ENCODE measurements at places on chromosomes 11 and 22.

- DNase-seq: no peak
Measured at GRCh38 chr22:47854251-47854650, 1091.8 kb downstream of the TBC1D22A start.

- DNase-seq: no peak
Measured at GRCh38 chr11:1844221-1845094, 5.7 kb downstream of the TNNI2 start.

- DNase-seq: no peak
Measured at GRCh38 chr22:19546680-19547079, 22.5 kb upstream of the CLDN5 start.

DNA sequence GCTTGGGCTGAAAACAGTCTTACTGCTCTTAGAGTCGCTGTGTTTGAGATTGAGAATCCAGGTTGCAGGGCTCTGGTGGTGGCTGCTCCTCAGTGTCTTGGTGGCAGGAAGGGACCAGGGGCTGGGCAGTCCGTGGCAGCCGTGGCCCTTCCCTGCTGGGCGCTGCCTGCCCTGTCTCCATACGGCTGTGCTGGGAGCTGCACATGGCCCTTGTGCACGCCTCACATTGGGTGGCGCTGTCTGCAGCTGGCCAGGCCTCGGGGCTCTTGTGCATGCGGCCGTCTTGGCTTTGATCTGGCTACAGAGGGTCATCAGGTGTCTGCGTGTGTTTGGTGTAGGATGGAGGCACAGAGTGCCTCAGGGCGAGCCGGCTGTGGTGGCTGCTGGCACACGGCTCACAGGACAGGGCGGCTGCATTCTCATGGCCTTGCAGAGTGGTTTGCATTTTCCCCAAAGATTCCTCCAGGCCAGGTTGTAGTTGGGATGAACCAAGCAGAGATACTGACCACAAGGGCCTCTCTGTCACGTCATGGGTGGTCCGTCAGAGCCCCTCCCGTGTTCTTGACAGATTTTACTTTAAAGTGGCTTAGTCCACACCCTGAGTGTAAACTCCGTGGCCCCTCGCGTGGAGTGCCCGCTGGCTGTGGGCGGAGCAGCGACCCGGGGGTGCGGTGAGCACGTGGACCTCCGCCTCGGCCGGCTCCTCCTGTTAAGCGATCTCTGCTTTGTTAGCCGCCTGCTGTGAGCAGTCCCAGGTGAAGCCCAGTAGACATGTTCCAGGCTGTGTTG, 34.7 kb downstream of the MUC6 start:
- DNase-seq: no peak

- DNase-seq: no peak
Measured at GRCh38 chr11:134841972-134842371, 429.9 kb upstream of the B3GAT1 start.

GRCh38 chr22:30265131-30265720, 1.4 kb downstream of the OSM start:
- no peak for DNase-seq

- DNase-seq: no peak
Measured at GRCh38 chr11:134752526-134752925, 340.5 kb upstream of the B3GAT1 start.

DNA sequence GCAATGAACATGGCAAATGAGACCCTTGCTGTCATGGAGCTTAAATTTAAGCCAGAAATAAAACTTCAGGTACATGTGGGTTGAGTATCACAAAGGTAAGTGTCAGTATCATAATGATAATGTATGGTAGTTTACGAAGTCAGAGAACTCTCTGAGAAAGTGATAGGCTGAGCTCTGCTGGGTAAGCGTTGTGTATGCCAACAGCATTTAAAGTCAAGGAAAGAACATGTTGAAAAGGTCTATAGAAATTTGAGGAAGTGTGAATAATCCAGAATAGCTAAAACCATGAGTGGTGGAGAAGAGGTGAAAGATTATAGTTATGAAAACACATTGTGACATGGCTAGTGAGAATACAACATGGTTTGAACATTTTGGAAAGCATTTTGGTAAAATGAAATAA, 17.4 kb upstream of the CTSC start:
- DNase-seq: no peak

- DNase-seq: peak; percentile 73
Measured at GRCh38 chr22:37230673-37231405, 13.2 kb downstream of the RAC2 start.

DNA sequence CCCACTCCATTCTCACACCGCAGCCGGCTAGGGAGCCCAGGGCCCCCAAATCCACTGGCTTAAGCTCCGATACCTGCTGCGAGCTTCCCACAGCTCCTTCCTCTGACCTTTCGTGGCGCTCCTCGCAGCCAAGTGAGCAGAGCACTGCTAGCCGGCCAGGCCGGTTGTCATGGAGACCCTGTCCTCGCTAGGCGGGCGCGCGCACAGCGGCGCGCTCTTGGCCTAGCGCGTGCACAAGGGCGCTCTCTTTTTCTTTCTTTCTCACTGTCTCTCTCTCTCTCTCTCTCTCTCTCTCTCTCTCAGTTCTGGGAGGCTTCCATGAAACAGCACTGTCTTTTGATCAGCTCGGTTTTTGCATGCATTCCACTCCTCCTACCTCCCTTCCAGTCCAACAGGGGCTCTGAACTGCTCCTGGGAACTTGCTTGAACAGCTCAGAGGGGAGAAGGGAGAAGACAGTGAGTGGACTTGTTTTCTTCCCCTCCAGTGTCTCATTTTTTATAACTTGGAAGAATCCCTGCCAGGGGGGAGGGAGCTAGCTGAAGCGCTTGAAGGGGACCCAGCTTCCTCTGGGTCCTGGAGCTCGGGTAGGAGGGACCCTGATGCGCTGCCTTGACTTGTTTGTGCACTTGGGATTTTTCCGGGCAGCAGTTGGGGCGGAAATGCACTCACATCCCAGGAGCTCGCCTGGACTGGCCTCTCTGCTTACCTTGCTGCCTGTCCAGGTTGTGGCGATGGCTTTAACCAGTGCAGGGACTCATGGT, 100.3 kb upstream of the AKIP1 start:
- no peak for DNase-seq

DNA sequence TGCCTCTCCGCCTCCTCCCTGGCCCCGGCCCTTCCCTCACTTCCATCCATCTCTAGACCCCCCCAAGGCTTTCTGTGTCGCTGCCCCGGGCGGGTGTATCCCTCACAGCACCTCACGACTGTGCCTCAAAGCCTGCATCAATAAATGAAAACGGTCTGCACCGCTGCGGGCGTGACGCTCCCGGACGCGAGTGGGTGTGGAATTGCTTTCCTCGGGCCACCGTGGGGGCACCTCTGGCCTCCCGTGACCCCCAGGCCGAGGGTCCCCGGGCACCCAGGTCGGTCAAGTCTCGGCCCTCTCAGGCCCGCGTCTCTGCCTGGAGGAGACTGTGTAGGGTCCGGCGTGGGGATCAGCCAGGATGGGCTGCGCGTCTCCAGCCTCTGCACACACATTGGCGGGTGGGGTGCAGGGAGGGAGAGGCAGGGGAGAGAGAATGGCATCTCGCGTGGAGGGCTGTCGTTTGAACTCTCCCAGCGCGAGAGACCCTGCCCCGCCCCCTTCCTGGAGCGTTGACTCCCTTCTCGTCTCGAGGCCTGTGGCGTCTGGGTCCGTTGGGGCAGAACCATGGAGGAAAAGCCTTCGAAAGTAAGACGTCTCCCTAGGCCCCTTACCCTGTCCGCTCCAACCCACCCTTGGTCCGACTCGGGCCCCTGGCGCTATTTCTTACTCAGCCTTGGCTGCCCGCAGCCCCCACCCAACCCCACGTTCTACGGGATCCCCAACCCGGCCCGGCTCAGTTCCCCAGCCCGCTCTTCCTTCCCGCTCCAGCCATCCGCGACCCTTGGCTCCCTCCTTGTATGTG, at the start of gene CATSPERZ:
TSS of gene CATSPERZ (plus strand) at position 512 of the 802 bp plus-strand sequence. CDS start at position 565, 53 bp downstream.
- no peak for DNase-seq

DNA sequence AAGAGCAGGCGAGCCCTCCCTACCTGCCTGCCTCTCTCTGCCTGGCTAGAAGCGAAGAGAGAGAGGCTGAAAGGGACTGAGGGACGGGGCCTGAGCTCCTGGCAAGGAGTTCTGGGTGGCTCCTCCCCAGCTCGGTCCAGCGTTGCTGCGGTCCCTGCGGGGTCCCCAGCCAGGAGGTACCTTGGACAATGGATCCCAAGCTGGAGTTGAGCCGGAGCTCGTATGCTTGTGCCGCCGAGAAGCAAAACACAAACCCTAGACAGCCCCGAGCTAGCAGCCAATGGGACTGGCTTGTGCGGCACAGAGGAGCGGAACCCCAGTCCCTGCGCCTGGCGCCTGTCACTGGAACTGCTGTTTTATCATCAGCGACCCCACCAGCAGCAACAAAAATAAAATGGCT, 18.3 kb downstream of the SLC25A18 start:
- DNase-seq: no peak

GRCh38 chr11:122656073-122656630, 630 bp downstream of the UBASH3B start:
- peak; percentile 37 for DNase-seq

GRCh38 chr11:2138431-2139122, 612 bp downstream of the IGF2 start:
- no peak for DNase-seq

GRCh38 chr22:19214078-19214473, 35.5 kb upstream of the SLC25A1 start:
- no peak for DNase-seq

- DNase-seq: no peak
Measured at GRCh38 chr11:111510311-111510710, 1.9 kb downstream of the BTG4 start.

- no peak for DNase-seq
Measured at GRCh38 chr11:106306942-106307341, 229.5 kb downstream of the AASDHPPT start.

- no peak for DNase-seq
Measured at GRCh38 chr11:102393272-102393730, 46.3 kb downstream of the BIRC2 start.

GRCh38 chr22:45424241-45424731, 10.8 kb downstream of the RIBC2 start:
- no peak for DNase-seq

- no peak for DNase-seq
Measured at GRCh38 chr11:126137136-126137535, 74.3 kb downstream of the RPUSD4 start.

DNA sequence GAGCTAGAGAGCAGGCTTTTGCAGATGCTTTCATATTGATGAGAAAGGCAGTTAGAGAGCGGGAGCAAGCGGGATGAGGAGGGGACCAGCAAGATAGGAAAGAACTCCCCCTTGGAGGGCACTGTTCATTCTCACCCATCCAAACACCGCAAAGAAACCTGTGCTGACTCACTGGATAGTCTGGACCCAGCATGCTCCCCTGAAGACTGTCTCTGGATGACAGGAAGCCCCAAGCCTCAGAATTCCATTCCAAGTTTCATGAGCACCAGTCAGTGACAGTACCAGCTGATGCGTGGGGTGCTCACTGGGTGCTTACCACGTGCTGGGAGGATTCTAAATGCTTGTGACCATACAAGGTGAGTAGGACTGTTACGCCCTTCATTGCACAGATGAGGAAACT, 34.2 kb downstream of the MICAL3 start:
- no peak for DNase-seq

GRCh38 chr22:37534445-37534844, 15.2 kb upstream of the CARD10 start:
- no peak for DNase-seq

DNA sequence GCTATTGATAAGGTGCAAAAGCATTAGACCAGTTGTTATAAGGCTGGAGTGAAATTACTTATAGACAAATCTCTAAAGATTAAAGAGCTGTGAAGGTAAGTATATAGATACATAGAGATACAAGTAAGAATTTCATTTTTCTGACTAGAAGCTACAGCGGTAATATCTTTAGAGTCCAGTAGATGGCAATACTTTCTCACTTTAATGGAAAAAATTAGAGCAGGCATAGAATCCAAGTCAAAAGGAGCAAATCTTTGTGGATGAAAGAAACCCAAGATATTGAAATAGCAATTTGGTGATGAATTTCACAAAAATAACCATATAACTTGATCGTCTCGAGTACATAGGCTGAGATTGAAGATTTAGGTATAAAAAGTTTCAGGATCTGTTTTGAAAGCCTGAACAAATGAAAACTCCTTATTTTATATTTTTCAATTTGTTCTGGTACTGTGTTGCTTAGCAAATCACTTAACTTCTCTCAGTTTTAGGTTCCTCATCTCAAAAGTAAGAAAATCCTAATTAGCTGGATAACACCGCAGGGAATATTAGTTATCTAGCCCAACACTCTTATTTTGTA, 81.9 kb downstream of the UVRAG start:
- no peak for DNase-seq

DNA sequence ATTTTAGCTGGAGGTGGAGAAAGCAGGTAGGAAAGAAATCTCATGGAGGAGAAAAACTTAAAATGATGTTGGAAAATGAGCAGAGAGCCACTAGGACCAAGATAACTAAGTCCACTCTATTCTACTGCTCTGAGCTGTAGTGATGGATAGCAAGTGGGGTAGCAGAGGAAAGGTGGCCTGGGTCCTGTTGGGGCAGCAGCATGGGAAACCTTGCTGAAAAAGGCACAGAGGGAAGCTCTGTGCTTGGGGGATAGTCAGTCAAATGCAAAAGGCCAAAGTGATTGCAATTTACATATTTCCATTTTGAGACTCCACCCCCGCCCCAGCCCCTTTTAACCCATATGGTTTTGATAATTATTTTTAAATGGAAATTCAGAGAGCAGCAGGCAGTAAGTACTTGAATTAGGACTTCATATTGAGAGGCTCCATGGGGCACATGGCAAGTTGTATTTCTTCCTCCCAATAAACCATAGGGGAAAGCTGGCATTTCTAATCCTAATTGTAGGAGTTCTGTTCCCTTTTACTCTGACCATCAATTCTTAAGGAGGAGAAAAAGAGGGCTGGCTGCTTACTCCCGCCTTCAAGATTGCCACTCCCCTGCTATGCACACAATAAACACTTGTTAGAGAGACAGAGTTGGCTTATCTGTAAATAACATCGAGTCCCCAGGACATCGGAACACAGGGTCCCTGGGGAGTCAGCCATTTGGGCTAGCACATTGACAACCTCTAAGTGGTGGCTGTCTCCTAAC, 1341.5 kb upstream of the TENM4 start:
- no peak for DNase-seq

- no peak for DNase-seq
Measured at GRCh38 chr22:19360300-19360792, 68.8 kb upstream of the CLTCL1 start.

- no peak for DNase-seq
Measured at GRCh38 chr11:34483106-34483874, 30.3 kb downstream of the ELF5 start.

GRCh38 chr22:27137871-27138337, 480.5 kb downstream of the MIAT start:
- no peak for DNase-seq

- DNase-seq: no peak
Measured at GRCh38 chr11:62022211-62022610, 54.8 kb upstream of the FTH1 start.
